Inflammatory macrophage treated with lipopolysaccharide for 1 hour (primary cell): ENCODE measurements at places on chromosomes 3 and 15.

GRCh38 chr3:153927107-153927506, 194.1 kb upstream of the ARHGEF26 start:
- peak; percentile 1 for DNase-seq

DNA sequence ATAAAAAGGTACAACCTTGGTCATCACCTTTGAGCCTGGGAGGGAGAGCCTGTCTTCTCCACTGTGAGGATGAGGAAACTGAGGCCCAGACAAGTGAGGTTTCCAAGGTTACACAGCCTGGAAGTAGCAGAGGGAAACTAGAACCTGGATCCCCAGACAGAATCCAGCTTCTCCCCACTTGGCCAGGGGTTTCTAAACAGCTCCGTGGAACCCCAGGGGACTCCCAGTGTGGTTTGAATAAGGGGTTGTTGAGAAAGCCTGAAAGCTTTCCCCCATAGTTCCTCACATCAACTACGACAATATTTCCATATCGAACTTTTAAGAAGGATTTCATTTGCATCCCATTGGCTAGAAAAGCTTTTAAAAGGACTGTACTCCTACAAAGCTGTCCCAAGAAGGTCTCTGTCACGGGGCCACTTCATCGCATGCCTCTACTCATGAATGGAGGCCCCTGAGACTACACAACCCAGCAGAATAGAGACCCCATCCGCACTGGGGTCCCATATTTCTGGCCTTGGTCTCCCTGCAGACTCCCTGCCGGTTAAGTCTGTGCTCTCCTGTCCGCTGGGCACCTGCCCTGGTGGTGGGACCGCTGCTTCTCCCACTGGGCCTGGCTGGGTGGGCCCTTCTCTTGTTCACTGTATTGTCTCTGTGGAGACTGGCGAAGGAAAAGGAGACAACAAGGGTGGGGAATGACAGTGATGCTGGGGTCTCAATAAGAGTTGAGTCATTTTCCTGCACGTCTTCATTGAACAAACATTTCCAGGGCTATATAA, 178.5 kb downstream of the SMAD6 start:
- DNase-seq, result no peak

DNA sequence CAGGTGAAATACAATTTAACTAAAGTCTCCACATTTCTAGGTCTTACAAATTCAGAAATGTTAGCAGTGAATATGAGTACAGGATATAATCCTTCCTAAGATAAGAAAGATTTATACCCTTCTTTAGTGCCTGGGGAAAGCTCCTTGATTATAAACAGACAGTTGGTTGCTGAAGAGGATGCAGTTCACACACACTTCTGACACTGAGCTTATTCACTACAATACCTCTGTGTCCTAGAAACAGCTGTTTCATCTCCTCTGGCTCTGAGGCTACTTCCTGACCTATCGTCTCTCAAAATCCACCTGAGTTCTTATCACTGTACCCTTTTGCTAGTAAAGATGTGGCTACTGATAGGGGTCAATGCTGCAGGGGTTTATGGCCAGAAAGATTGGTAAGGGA, 57.1 kb downstream of the TP63 start:
- no peak for DNase-seq

DNA sequence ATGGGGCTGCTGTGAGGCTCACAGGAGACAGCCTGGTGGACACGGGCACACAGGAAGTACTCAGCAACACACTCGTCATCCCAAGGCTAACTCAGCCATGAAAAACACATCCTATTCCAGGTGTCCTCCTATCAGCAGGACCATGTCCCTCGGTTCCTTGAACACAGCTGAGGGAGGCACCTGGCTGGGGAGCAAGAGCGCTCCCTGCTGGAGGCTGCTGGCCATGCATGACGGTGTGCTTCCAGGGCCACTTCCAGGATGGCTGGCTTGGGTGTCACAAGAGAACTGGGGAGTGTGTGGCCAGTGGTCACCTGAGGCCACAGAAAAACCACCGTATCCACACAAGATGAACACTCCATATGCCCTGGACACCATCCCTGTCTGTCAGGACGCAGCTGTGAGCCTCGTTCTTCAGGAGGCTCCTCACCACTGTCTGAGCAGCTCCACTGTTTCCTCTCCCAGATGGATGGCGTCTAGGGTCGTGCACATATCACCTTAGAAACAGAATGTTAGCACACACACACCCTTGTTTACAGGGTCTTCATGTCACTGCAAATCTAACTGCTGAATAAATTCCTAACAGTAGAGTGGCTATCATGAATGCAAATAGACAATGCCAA, 31.0 kb downstream of the POC1A start:
- DNase-seq, result peak; percentile 88

DNA sequence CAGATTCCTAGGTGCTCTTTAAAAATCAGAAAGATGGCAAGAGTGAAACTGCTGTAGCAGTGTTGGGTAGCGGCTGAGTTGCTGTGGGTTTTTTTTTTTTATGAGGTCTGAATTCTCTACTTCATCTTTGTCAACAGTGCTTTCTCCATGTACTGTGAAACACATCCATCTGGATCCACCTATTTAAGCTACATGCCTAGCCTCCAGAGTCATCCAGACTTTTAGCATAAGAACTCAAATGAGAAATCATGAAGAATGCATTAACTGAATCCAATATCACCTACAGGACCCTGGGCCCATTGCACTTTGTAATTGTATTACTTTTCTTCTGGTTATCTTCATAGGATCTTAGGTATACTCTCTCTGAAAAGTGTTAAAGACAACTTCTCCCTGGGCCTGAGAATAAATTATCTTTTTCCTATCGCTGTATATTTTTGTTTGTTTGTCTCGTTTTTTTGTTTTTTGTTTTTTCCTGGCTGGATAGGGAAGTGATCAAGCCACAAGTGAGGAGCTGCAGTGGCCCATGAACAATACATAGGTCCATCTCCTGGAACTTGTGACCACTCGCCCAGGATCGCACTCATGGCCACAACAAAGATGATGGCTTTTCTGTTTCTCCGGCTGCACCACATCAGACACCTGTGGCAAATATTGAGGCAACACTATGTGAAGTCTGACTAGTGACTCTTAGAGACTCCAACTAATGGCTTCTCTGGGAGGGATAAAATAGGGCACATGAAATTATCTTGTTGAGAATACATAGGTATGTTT, 609.9 kb upstream of the AGTR1 start:
- no peak for DNase-seq

DNA sequence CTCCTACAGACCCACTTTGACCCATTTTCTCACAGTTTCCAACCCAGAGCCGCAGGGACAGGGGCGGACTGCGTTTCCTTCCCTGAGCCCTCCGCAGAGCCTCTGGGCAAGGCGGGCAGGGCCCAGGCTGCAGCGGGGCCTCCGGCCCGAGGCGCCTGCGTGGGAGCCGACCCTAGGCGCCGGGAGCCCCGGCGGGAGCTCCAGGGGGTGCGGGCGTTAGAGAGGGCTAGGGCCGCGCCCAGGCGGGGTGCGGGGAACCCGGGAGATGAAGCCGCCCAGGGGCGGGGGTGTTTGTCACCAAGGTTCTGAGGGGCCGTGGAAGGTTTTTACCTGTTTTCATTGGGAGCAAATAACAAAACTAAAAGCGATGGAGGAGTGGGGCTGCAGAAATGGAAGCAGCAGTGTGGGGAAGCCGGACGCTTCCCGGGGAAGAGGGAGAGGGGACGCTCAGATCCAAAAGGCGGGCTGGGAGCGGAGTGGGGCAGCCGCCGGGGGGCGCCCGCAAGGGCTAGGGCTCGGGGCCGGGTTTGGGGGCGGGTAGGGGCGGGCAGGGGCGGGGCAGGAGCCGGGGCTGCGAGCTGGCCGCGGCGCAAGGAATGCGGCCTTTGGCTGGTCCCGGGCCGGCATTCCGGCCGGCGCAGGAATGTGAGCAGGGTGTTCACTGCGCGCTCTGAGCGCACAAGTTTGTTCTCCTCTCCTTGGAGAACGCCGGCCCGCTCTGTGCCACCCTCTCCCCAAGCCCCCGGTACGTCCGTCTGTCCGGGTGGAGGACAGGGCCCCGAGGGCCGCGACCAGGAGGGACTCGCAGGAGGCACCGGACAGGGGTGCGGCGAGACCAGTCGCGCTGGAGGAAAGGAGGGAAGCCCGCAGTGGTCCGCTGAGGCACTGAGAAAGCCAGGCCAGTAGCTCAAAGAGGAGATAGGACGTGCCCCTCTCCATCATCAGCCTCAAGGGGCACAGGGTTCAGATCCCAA, 61.1 kb downstream of the AMOTL2 start:
- no peak for DNase-seq

DNA sequence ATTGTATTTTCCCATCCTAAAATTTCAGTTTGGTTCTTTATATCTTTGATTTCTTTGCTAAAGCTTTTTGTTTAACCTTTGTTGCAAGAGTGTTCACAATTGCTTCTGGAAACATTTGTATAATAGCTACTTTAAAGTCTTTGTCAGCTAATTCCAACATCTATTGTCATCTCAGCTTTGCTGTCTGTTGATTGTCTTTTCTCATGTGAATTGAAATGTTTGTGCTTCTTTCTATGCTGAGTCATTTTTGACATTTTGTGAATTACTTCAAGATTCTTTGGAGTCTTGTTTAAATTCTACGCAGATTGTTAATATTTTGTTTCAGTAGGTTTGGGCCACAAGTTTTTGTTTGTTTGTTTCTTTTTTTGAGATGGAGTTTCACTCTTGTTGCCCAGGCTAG, 73.2 kb downstream of the SUCNR1 start:
- no peak for DNase-seq
